PC-3 (cell line): ENCODE measurements at places on chromosomes 2 and 18. TPM values are rescaled to one million over a fixed set of nuclear protein-coding genes. Genes with fewer than 3 reads are reported as not detected.

The NT5C1B gene
- not detected in 2 replicates for total RNA-seq

The KYNU gene
- 1.1 and 2.3 TPM in 2 replicates for total RNA-seq

The MEIS1 gene
- total RNA-seq: 4.1 and 5.9 TPM in 2 replicates

The STPG4 gene
- 2.4 TPM in 1 of 2 replicates, not detected in the other for total RNA-seq

The DCDC2C gene
- not detected in 2 replicates for total RNA-seq

The HOXD9 gene
- total RNA-seq: not detected in 2 replicates

The RAPGEF4 gene
- total RNA-seq: 0.87 and 2.1 TPM in 2 replicates

The VIT gene
- total RNA-seq: not detected in 2 replicates

The VWA3B gene
- not detected in 2 replicates for total RNA-seq

DNA sequence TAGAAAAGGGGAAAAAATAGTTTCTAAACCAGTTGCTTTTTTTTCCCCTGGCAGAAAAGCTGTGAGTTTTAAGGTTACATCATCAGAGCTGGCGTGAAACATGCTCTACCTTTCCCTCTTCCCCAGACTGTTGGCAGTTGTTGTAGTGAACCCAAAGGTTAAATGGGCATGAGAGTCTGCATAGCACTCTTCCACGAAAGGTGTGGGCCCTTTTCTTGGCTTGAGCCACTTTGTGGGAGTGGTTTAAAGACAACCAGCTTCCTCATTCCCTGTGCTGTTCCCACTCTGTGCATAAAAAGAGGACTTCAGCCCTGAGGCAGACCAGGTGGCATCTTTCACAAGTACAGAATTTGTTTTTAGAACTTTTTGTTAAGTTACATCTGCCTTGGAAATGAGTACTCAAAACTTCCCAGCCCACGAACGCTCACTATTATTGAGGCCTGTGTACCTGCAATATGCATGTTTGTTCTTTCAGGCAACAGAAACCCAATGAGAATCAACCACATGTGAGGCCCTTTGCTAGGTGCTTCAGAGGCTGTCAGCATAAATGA lies 243.8 kb downstream of the BABAM2 start:
- no peak overlapping the region for H3K27ac ChIP-seq
- DNase-seq: peak; percentile 50
- no peaks in the 10 kb centered on the region for H3K36me3 ChIP-seq

DNA sequence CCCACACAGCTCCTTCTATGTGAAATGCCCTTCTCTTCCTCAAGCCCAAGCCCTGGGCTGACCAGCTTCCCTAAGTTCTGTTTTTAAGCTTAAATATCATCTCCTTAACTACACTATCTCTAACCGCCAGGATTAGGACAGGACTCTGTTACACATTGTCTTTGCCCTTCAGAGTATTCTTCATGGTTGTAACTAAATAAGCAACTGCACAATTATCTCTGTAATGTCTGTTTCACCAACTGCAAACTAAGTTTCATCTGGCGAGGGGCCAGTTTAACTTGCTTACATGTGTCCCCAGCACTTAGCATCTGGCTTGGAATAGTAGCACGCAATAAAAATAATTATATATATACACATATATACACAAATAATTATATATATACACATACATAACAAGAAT lies 1.1 kb upstream of the ERMN start:
- H3K27me3 ChIP-seq: no peaks in the 10 kb centered on the region
- no peak overlapping the region for H3K27ac ChIP-seq
- peaks cover 13% of the 10 kb centered on the region for H3K4me1 ChIP-seq
- no peaks in the 10 kb centered on the region for H3K36me3 ChIP-seq
- H3K4me3 ChIP-seq: no peak overlapping the region
- DNase-seq: no peak

- no peak for DNase-seq
- no peaks in the 10 kb centered on the region for H3K27me3 ChIP-seq
- peaks cover 20% of the 10 kb centered on the region for H3K4me1 ChIP-seq
- no peak overlapping the region for H3K27ac ChIP-seq
- no peak overlapping the region for H3K4me3 ChIP-seq
- H3K36me3 ChIP-seq: no peaks in the 10 kb centered on the region
Measured at GRCh38 chr2:97952357-97952756, 43.4 kb downstream of the TMEM131 start.

- H3K4me3 ChIP-seq: no peak overlapping the region
- peaks cover 3% of the 10 kb centered on the region; the same call in 1 of the 2 replicates for H3K27me3 ChIP-seq
Measured at GRCh38 chr18:77369644-77370043, 120.0 kb downstream of the GALR1 start.

GRCh38 chr2:195364015-195364965 lies 292.7 kb upstream of the SLC39A10 start:
- peak overlapping the region; percentile 86 for H3K27ac ChIP-seq
- peaks cover 3% of the 10 kb centered on the region; the same call in 1 of the 2 replicates for H3K36me3 ChIP-seq
- H3K27me3 ChIP-seq: no peaks in the 10 kb centered on the region
- peak; percentile 86 for DNase-seq

GRCh38 chr2:45901468-45902032 lies 250.1 kb downstream of the PRKCE start:
- no peaks in the 10 kb centered on the region for H3K4me1 ChIP-seq
- DNase-seq: no peak
- H3K4me3 ChIP-seq: no peak overlapping the region
- no peak overlapping the region for H3K27ac ChIP-seq
- no peaks in the 10 kb centered on the region for H3K27me3 ChIP-seq
- H3K36me3 ChIP-seq: no peaks in the 10 kb centered on the region

- no peak for DNase-seq
- no peak overlapping the region for H3K4me3 ChIP-seq
- peaks cover 9% of the 10 kb centered on the region; the same call in 1 of the 2 replicates for H3K36me3 ChIP-seq
- H3K27ac ChIP-seq: no peak overlapping the region
Measured at GRCh38 chr2:9238591-9239326, 32.1 kb downstream of the ASAP2 start.

- peaks cover 16% of the 10 kb centered on the region for H3K4me1 ChIP-seq
- no peaks in the 10 kb centered on the region for H3K36me3 ChIP-seq
- no peak overlapping the region for H3K27ac ChIP-seq
- DNase-seq: no peak
- H3K27me3 ChIP-seq: no peaks in the 10 kb centered on the region
- H3K4me3 ChIP-seq: no peak overlapping the region
Measured at GRCh38 chr2:108364676-108365297, 13.0 kb upstream of the SULT1C4 start.

- peaks cover 6% of the 10 kb centered on the region; the same call in 1 of the 2 replicates for H3K4me1 ChIP-seq
- H3K36me3 ChIP-seq: no peaks in the 10 kb centered on the region
- H3K4me3 ChIP-seq: no peak overlapping the region
- H3K27ac ChIP-seq: no peak overlapping the region
- H3K27me3 ChIP-seq: no peaks in the 10 kb centered on the region
- DNase-seq: no peak
Measured at GRCh38 chr2:160952464-160953254, 207.6 kb upstream of the TANK start.

GRCh38 chr2:159622966-159623365 lies 6.6 kb upstream of the BAZ2B start:
- no peak overlapping the region for H3K27ac ChIP-seq
- DNase-seq: no peak
- H3K4me1 ChIP-seq: no peaks in the 10 kb centered on the region
- H3K4me3 ChIP-seq: no peak overlapping the region
- no peaks in the 10 kb centered on the region for H3K27me3 ChIP-seq

- no peaks in the 10 kb centered on the region for H3K36me3 ChIP-seq
- no peaks in the 10 kb centered on the region for H3K27me3 ChIP-seq
- DNase-seq: no peak
- no peak overlapping the region for H3K4me3 ChIP-seq
- no peak overlapping the region for H3K27ac ChIP-seq
Measured at GRCh38 chr18:45245091-45245511, 370.2 kb upstream of the SLC14A2 start.

- peaks cover 23% of the 10 kb centered on the region for H3K4me1 ChIP-seq
- H3K36me3 ChIP-seq: no peaks in the 10 kb centered on the region
- H3K27ac ChIP-seq: peak overlapping the region; percentile 88
- DNase-seq: peak; percentile 96
- H3K4me3 ChIP-seq: peak overlapping the region; percentile 43; the same call in 1 of the 2 replicates
- H3K27me3 ChIP-seq: no peaks in the 10 kb centered on the region
Measured at GRCh38 chr2:25618676-25619075, 54.7 kb downstream of the DTNB start.

GRCh38 chr2:195945056-195945455 lies 123.6 kb downstream of the DNAH7 start:
- no peaks in the 10 kb centered on the region for H3K27me3 ChIP-seq
- no peak overlapping the region for H3K27ac ChIP-seq
- DNase-seq: no peak
- no peaks in the 10 kb centered on the region for H3K36me3 ChIP-seq
- H3K4me1 ChIP-seq: no peaks in the 10 kb centered on the region

GRCh38 chr2:180334514-180334913 lies 327.4 kb upstream of the CWC22 start:
- DNase-seq: no peak
- no peaks in the 10 kb centered on the region for H3K4me1 ChIP-seq
- no peak overlapping the region for H3K27ac ChIP-seq
- no peak overlapping the region for H3K4me3 ChIP-seq
- H3K27me3 ChIP-seq: no peaks in the 10 kb centered on the region

- no peak overlapping the region for H3K4me3 ChIP-seq
- H3K27me3 ChIP-seq: no peaks in the 10 kb centered on the region
- no peak overlapping the region for H3K27ac ChIP-seq
- no peaks in the 10 kb centered on the region for H3K36me3 ChIP-seq
- H3K4me1 ChIP-seq: no peaks in the 10 kb centered on the region
Measured at GRCh38 chr2:210445116-210445707, 31.3 kb downstream of the LANCL1 start.

DNA sequence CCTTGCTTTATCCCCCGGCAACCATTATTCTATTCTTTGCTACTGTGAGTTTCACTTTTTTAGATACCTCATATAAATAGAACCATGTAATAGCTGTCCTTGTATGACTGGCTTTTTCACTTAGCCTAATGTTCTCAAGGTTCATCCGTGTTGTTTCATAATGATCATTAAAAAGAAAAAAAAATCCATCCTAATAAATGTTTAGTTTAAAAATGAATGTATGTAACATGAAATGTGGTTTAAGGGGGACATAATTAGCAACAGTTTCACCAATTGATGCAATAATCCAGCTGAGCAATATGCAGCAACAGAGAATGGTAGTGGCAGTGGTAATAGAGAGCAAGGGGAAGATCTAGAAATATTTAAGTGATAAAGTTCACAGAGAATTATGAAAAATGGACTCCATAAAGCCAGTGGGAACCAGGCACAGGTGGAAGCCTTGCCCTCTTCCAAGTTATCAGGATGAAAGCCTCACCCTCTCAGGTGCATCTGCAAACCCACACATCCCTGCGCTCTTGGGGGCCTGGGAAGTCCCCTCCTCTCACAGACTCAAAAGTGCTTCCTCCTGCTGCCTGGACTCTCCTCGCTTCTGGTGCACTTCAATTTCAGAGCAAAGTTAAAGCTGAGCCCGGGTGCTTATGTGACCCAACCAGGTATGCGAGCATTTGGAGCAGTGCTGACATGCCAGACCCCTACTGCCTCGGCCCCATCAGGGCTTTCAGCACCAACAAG lies 1403.3 kb upstream of the SLC39A10 start:
- H3K36me3 ChIP-seq: no peaks in the 10 kb centered on the region
- H3K27ac ChIP-seq: no peak overlapping the region
- H3K4me1 ChIP-seq: no peaks in the 10 kb centered on the region
- H3K27me3 ChIP-seq: no peaks in the 10 kb centered on the region

- H3K27ac ChIP-seq: no peak overlapping the region
- no peaks in the 10 kb centered on the region for H3K4me1 ChIP-seq
- H3K27me3 ChIP-seq: peaks cover 66% of the 10 kb centered on the region
- H3K36me3 ChIP-seq: no peaks in the 10 kb centered on the region
- no peak for DNase-seq
- H3K4me3 ChIP-seq: no peak overlapping the region
Measured at GRCh38 chr2:126978333-126978732, 79.6 kb downstream of the TEX51 start.

DNA sequence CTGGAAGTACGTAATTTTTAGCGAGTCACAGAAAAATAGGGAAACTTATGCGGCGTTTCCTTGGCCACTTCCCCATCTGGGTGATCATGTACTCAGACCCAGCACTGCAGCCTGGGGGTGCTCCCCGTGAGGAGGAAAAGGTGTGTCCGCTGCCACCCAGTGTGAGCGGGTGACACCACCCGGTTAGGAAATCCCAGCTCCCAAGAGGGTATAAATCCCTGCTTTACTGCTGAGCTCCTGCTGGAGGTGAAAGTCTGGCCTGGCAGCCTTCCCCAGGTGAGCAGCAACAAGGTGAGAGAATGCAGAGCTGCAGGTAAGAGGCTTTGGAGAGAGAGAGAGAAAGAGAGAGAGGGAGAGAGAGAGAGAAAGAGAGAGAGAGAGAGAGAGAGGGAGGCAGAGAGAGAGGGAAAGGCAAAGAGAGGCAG lies at the start of gene IL1R2:
TSS of gene IL1R2 (plus strand) at position 240 of the 425 bp plus-strand sequence. CDS start 16,616 bp downstream, outside the sequence.
- H3K4me3 ChIP-seq: no peak within 1 kb of the TSS
- no peaks in the 10 kb centered on the region for H3K36me3 ChIP-seq
- no peak within 1 kb of the TSS for H3K27ac ChIP-seq
- DNase-seq: peak; percentile 29

DNA sequence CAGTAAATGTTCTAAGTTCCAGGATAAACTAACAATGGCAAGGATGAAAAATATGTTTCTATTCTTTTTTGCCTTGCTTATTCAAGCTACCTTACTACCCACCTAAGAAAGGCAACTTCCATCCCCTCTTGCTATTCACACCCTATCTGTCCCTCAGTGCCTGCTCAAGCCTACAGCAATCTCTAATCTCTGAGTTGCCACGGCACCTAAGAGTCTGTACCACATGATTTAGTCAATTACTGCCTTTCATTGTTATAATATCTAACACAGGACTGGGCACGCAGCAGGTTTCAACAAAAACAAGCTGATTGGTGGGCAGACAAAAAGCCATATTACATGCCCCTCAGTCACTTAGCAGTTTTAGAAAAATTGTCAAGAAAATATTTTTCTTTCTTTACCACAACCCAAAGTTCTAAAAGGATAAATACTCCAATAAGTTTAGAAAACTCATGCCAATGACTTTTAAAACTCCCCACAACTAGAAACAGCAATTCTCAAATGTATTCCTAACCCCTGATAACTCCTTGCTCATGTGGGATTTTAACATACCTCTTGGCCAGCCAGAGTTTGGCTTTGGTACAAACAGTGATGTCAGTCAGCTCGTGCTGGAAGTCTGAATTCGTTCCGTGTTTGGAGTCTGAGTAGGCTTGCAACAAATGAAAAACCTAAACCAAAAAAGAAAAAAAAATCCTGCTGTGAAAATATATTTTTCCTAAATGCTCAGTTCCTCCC lies 117.3 kb upstream of the ZFP36L2 start:
- H3K4me3 ChIP-seq: no peak overlapping the region
- no peaks in the 10 kb centered on the region for H3K27me3 ChIP-seq
- H3K27ac ChIP-seq: no peak overlapping the region
- DNase-seq: no peak
- no peaks in the 10 kb centered on the region for H3K36me3 ChIP-seq

GRCh38 chr18:70273021-70273420 lies 15.8 kb upstream of the SOCS6 start:
- no peak overlapping the region for H3K4me3 ChIP-seq
- H3K4me1 ChIP-seq: peaks cover 11% of the 10 kb centered on the region
- no peaks in the 10 kb centered on the region for H3K36me3 ChIP-seq
- H3K27ac ChIP-seq: no peak overlapping the region
- DNase-seq: no peak

GRCh38 chr18:2644535-2644934 lies 11.0 kb upstream of the SMCHD1 start:
- no peaks in the 10 kb centered on the region for H3K27me3 ChIP-seq
- no peak overlapping the region for H3K4me3 ChIP-seq
- DNase-seq: no peak
- H3K4me1 ChIP-seq: no peaks in the 10 kb centered on the region
- no peaks in the 10 kb centered on the region for H3K36me3 ChIP-seq
